ENCODE measurements at places on chromosomes 1 and 21. TPM values are rescaled to one million over a fixed set of nuclear protein-coding genes. Genes with fewer than 3 reads are reported as not detected.

- no peak for DNase-seq
These were observed 40.1 kb downstream of the PTAFR start for GRCh38 chr1:28136169-28136921.

Gene ATAD3C
- 0.92 TPM for polyA plus RNA-seq

Gene FAAH
- polyA plus RNA-seq = 45.3 TPM

Gene CYP4A11
- not detected for polyA plus RNA-seq

Gene OR14K1
- polyA plus RNA-seq = not detected

DNA sequence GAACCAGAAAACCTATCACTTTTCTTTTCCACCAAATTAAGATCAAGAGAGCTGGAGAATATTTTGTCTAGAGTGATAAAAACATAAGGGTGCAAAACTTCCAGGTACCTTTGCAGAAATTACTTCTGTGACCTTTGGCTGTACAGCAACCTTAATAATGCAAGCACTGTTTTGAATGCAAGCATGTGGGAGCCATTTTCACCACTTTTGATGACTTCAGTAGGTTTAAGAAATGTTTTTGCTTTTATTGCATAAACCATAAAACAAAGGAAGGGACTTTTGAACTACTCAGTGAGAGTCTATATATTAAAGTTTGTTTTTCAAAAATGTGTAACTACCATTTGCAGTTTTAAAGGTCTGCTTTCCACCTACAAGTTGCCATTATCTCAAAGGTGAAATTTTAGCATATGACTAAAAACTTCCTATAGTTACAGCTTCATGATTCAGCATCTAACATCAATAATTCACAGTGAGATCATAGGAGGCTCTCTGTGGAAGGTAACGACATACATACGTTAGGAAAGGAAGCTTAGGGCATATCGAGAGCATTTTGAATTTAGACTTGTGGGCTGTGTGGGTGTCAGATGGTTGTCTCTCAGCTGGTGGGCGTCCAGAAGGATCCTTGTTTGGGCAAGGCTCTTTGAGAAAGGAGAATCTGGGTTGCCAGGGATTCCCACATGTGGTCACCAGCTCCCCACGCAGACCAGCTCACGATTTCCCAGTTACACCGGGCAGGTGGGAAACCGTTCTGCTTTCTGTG is 1.1 kb upstream of the GADD45A start:
- DNase-seq = no peak

DNA sequence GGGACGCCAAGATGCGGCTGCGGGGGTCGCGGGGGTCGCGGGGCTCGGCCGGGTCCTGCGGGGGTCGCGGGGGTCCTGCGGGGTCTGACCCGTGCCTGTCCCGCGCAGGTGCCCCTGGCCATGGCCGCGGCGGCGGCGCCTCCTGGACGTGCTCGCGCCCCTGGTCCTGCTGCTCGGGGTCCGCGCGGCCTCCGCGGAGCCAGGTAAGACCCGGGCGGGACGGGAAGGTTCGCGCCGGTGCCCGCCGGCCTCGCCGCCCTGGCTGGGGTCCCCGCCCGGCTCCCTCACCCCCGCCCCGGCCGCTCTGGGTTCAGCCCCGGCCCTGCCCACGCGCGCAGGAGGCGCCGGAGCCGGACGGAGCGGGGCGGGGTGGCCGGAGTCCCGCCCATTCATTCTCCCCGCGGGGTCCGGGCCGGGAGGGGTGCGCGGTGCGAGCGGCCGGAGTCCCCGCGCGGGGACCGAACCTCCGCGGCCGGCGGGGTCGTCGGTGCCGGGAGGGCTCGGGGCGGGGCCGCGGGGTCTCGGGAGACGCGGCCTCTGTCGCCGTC is 380 bp downstream of the COL18A1 start:
- DNase-seq = peak; percentile 72

Gene PRR9
- not detected for polyA plus RNA-seq

DNA sequence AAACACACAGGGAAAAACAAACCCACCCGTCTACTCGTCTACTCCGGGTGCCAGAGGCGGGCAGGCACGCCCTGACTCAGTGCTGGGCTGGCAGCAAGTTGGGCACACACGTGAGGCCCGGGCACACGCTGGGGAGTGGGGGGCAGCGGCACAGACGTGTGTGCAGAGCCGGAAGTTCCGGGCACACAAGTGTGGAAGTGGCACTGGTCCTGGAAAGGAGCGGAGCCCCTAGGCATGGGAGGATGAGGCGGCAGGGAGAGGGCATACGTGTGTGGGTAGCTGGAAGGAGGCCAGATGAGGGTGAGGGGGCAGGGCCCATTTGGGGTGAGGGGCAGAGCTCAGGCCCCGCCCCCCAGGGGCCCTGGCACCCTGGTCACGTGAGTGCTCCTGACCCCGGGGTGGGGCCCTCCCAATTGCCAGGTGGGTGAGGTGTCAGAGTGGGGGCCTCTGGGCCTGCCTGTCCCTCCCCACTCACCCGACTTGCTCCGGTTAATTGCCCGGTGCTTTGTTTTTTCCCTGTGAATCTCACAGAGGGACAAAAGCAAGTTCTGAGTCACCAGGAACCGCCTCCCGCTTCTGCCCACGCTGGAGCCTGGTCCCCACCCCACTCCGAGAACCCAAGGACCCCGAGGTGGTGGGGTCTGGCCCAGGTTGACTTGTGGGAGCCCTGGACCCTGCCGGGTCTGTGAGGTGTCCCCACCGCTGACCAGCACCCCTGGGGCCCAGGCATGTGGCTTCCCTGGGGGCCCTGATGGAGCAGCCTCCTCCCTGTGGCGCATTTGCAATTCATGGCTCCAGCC is 104.8 kb upstream of the CASZ1 start:
- peak; percentile 54 for DNase-seq

- DNase-seq = no peak
These were observed 3.7 kb downstream of the CHD1L start for GRCh38 chr1:147246044-147246690.

Gene C4BPA
- 2.5 TPM for polyA plus RNA-seq

Gene FLG2
- polyA plus RNA-seq = 0.15 TPM

Gene POU3F1
- 0.20 TPM for polyA plus RNA-seq

- DNase-seq = no peak
These were observed 37.3 kb downstream of the WNT2B start for GRCh38 chr1:112546076-112546475.

GRCh38 chr1:35646043-35646442 is 4.7 kb upstream of the PSMB2 start:
- DNase-seq = no peak

GRCh38 chr1:13628218-13628617 is 44.6 kb downstream of the PDPN start:
- no peak for DNase-seq

Gene ZNF648
- polyA plus RNA-seq = 0.03 TPM

- no peak for DNase-seq
These were observed 208.1 kb downstream of the TGFB2 start for GRCh38 chr1:218553197-218553596.

DNA sequence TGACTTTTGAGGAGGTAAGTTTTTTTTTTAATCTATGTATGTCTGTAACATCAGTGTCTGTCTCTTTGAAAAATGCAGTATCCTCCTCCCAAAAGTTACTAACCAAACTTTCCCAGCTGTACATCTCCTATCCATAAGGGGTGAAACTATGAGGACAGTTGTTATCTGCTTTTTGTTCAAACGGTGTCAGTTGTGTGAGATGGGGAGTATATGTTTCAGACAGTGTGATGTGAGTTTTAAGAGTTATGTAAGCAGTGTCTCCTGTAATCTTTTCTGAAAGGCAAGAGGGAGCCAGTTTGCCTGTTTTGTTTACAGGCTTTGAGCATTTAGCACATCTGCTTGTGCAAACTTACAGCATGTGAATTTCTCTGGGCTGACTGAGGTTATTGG is 34.8 kb upstream of the CACYBP start:
- peak; percentile 49 for DNase-seq

Gene FCRL5
- polyA plus RNA-seq = 1.1 TPM

DNA sequence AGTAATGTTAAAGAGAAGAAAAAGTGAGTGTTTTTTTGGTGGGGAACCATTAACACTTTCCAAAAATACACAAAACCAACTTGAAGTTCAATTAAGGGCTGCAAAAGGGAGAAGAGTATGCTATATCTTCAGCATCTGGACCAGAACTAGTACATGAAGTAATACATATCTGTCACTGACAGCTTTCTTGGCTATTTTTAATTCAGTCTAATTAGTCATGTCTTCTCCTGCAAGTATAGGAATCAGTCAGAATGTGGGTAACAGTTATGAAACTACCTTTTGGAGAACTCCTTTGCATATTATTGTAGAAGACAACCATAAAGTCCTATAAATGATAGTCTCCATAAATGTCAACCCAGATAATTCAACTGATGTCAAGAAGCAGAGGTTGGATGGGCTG is 901.2 kb downstream of the TTLL7 start:
- no peak for DNase-seq

GRCh38 chr1:206460836-206461426 is 9.3 kb upstream of the IKBKE start:
- DNase-seq = no peak

Gene LMX1A
- not detected for polyA plus RNA-seq

Gene SRSF4
- polyA plus RNA-seq = 49.6 TPM

Gene TMPRSS2
- polyA plus RNA-seq = 106 TPM

- peak; percentile 94 for DNase-seq
These were observed 46.8 kb upstream of the A3GALT2 start for GRCh38 chr1:33367485-33368405.

DNA sequence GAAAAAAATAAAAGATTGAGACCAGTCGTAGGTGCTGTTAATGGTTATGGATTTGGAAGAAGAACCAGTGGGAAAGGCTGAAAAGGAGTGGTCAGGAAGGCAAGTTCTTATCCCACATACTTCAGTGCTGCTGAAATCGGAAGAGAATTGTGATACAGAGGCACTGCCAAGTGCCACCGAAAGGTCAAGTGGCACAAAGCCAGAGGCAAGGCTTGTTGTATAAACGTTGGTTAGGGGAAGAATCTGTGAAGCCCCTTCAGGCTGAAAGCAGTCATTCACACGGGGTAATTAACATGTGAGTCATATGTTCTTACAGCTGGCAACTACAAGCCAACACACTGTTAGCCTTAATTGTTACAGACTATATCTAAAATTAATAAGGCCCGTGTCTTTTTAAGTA is 48.8 kb downstream of the ZBTB40 start:
- peak; percentile 72 for DNase-seq

DNA sequence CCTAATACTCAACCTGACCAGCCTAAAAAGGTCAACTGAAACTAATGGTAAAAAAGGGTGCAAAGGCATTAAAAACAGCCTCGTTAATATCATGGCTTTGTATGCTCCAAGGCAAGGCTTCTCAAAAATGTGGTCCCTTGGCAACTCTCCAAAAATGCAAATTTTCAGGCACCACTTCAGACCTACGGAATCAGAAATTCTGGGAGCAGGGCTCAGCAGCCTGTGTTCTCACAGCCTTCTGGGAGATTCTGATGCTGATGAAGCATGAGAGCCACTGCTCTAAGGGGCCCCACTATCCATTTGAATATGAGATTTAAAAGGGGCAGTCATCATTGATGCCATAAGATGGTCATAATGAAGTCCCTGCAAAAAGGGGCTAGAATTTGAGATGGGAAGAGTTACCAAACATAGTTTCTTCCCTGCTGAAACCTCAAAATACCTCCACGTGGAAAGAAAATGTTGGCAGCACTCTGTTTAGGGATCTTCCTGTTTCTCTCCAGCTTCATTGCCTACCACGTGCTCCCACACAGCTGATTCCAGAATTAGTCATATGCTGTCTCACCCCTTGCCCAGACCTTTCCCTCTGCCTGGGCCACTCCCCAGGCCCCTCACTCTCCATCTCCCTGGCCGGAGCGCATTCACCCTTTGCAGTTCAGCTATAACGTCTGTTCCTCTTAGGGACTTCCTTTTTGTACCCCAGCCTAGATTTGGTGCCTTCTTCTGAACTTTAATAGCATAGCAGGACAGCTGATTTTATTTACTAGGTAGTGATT is 46.7 kb downstream of the PHC2 start:
- DNase-seq = peak; percentile 45

Gene CTNNBIP1
- polyA plus RNA-seq = 38.5 TPM

Gene CRNN
- polyA plus RNA-seq = not detected

- DNase-seq = no peak
These were observed 12.1 kb downstream of the LRRC8B start for GRCh38 chr1:89536555-89537341.

Gene CD244
- polyA plus RNA-seq = 0.15 TPM

Gene RAD54L
- polyA plus RNA-seq = 6.5 TPM

- no peak for DNase-seq
These were observed 987.9 kb downstream of the ADGRL2 start for GRCh38 chr1:82788660-82789059.

GRCh38 chr1:24007079-24007478 is 27.0 kb upstream of the SRSF10 start:
- DNase-seq = no peak

GRCh38 chr1:223682502-223682901 is 17.0 kb upstream of the CAPN8 start:
- no peak for DNase-seq

Gene KIF21B
- polyA plus RNA-seq = 0.68 TPM

GRCh38 chr1:206541236-206541833 is 34.0 kb downstream of the RASSF5 start:
- DNase-seq = no peak

DNA sequence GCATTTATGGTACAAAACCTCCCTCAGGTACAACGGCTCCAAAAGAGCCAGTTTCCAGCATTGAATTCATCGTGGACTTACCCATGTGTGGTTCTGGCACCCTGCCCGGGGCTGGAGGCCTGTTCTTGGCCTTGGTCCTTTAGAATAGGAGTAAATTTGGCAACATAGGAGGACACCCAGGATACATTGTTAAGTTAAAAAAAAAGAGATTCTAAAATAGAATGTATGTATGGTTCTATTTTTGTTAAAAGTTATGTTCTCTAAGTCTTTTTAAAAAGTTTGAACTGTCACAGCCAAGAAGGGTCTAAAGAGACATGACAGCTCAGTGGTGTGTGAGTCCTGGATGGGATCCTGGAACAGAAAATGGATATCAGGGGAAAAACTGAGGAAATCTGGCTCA is 25.9 kb downstream of the EPHX1 start:
- DNase-seq = peak; percentile 72

DNA sequence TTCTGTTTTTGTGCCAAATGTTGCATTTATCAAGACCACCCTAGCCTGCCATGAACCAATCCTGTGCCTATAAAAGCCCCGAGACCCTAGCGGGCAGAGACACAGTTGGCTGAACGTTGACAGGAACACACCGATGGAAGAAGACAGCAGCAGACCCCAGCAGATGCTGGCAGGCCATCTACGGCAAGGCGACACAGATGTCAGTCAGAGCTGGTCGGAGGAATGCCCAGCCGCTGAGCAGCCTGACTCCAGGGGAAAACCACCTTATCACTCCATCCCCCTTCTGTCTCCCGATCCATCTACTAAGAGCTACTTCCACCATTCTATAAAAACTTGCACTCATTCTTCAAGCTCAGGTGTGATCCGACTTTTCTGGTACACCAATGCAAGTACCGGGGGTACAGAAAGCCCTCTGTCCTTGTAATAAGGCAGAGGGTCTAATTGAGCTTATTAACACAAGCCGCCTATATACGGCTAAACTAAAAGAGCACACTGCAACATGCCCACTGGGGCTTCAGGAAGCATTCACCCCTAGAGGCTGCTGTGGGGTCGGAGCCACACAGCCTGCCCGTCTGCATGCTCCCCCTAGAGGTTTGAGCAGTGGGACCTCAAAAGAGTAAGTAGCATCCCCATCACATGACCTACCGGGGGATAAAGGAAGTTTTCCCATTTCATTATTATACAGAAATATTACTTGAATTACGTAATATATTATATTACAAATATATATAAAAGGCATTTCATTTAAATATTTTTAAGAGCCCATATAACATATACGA is 1156.3 kb upstream of the B3GALT2 start:
- DNase-seq = no peak
